ENCODE measurements at places on chromosomes 5 and 9.

- ATAC-seq, result no peak
Measured at GRCh38 chr5:81878333-81878732, 93.5 kb upstream of the ATG10 start.

GRCh38 chr9:95316794-95317118, 753 bp downstream of the FANCC start:
- ATAC-seq, result peak; percentile 58

- ATAC-seq, result no peak
Measured at GRCh38 chr9:842635-843426, 1.3 kb downstream of the DMRT1 start.

GRCh38 chr9:126752376-126752775, 52.5 kb upstream of the ZBTB43 start:
- ATAC-seq, result no peak

- ATAC-seq, result peak; percentile 84
Measured at GRCh38 chr9:114108016-114108833, 9.1 kb upstream of the KIF12 start.

- ATAC-seq, result no peak
Measured at GRCh38 chr5:96902876-96903275, 26.6 kb downstream of the ERAP2 start.

DNA sequence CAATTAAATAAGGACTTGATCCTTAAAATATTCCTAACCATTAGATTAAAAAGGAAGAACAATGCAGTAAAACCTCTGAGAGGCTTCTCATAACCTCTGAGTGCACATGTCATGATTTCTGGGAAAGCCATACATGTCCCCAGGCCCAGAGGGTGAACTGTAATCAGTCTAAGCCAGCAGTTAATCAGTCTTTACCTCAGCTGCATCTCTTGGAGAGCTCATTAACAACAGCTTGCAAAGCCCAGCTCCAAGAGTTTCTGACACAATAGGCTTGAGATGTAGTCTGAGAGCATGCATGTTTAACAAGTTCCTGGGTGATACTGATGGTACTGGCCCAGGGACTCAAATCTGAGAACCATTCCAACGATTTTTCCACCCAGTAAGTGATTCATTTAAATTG, 392.1 kb downstream of the DNAH5 start:
- ATAC-seq, result no peak

GRCh38 chr5:144191531-144191930, 20.9 kb downstream of the KCTD16 start:
- no peak for ATAC-seq

DNA sequence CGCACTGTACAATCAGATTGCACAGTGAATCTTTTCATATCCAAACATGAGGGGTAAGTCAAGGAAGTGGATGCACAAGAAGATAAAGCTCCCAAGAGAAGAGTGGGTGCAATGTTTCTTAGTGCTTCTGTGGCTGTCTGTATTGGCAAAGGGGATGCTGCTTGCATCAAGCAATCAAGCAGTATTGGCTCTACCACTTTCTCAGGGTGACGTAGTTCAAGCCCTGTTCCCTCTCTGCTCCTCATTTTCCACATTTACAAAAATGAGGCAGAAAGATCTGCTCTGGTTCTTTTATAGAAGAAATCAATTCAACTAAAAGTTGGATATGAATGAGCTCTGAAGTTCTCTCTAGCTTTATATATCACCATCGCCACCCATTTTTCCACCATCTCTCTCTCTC, 2.3 kb downstream of the TNFSF8 start:
- no peak for ATAC-seq

GRCh38 chr9:89901920-89902319, 297.1 kb downstream of the GADD45G start:
- ATAC-seq, result no peak
